A549 (cell line): ENCODE measurements at places on chromosomes 6 and 20.

GRCh38 chr6:30828027-30828962, 56.0 kb upstream of the DDR1 start:
- DNase-seq, result peak; percentile 84

DNA sequence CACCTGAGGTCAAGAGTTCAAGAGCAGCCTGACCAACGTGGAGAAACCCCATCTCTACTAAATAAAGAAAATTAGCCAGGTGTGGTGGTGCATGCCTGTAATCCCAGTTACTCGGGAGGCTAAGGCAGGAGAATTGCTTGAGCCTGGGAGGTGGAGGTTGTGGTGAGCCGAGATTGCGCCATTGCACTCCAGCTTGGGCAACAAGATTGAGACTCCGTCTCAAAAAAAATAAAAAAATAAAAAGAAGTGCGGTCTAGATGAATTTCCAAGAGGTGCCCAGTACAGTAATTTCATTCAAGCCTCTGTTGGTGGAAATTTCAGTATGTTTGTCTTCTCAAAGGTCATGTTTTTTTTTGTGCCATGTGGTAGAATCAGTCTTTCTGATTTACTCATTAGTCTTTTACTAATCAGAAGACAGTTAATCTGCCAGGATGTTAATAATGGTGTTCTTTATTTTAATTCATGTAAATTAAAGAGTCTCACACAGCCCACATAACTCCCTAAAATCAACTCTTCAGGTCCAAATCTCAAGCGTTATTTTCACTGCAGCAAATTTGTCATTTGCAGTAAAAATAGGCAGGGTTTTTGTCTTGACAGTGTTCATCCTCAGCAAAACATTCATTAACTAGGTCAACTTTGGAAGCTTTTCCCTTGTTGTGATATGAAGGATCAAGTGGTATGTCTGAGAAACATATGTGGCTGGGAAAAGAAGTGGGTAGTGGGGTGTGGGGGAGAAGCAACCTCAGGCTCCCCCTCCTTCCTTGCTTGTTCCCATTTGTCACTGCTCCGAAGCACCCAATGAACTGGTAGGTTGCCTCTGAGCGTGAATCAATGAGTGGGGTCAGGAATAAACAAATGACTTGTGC, 13.3 kb downstream of the TP53INP2 start:
- DNase-seq, result no peak

DNA sequence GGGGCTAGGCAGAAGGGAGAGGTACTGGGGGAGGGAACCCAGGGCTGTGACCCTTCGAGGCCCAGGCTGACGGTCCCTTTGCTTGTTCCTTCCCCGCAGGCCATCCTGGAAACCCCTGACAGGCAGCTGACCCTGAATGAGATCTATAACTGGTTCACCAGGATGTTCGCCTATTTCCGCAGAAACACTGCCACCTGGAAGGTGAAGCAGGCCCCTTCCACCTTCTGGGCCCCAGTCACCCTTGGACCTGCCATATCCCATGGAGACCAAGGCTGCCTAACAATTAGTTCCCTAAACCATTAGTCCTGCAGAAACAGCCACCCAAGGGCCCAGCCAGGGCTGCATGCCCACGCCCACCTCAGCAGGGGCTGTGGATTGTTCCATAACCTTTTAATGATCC, 44.9 kb downstream of the FOXP4 start:
- DNase-seq, result no peak

- no peak for DNase-seq
These were observed 126.9 kb upstream of the UST start for GRCh38 chr6:148619891-148620290.

DNA sequence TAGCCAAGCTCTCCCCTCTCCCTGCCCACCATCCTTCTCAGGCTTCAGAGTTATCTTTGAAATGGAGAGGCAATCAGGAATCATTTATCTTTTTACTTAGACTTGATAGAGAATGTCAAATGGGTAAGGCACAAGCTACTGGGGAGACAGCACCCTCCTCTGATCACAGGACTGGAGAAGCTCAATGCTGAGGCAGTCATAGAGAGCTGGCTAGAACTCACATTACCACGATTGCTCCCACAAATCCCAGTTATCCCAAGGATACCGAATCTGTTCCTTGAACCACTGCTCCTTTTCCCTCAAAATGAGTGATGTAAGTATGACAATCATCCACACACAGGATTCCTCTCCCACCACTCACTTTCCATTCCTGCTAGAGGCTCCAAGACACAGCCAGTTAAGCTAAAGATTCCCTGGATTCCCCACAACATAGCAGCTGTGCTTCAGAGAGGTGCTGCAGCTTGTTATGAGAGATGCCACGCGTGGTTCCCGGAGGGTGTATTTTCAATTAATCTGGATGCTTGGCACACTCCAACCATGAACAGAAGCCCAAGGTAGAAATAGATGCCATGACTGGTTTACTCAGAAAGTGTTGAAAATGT, 96.2 kb upstream of the VGLL2 start:
- no peak for DNase-seq

- no peak for DNase-seq
These were observed 103.6 kb downstream of the KIF13A start for GRCh38 chr6:17883665-17884497.

- no peak for DNase-seq
These were observed 15.0 kb upstream of the PMEPA1 start for GRCh38 chr20:57724610-57725405.

- DNase-seq, result no peak
These were observed 19.4 kb upstream of the TFAP2A start for GRCh38 chr6:10434235-10434634.

DNA sequence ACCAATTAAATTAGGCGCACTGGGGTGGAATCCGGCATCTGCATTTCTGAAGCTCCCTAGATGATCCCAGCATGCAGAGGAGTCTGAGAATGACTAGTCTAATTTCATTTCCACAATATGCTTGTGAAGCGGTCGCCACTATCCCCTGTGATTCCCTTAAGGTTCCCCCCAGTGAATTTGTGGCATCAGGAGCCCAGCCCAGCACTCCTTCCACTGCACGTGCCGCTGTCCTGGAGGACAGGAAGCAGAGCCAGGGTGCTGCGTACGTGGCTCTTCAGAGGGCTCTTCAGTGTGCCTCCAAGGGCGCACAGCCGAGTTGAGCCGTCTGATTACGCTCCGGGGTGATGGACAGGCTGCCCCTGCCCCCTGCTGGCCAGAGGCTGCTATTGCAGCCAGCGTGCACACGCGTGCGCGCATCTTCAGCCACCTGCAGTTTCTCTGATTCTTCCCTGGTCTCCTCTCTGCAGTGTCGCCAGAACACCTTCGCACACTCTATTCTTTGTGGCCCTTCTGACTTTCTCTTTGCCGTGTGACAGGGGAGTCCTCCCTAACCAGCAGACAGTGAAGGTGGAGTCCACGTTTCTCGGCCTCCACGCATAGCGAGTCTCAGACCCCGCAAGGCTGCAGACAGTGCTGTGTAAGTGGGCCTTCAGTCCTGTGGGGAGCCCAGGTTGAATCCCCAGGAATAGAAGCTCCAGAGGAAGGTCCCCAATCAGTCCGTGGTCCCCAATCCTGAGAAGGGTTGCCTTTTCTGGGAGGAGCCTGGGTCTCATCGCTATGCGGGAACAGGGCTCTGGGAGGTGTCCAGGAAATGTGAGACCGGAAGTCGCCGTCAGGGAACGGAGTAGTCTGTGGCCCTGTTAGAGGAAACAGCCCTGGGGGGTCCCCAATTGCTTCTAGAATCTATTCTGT, 16.5 kb upstream of the NCR2 start:
- peak; percentile 48 for DNase-seq

GRCh38 chr6:92589996-92590395, 829.4 kb downstream of the EPHA7 start:
- no peak for DNase-seq

DNA sequence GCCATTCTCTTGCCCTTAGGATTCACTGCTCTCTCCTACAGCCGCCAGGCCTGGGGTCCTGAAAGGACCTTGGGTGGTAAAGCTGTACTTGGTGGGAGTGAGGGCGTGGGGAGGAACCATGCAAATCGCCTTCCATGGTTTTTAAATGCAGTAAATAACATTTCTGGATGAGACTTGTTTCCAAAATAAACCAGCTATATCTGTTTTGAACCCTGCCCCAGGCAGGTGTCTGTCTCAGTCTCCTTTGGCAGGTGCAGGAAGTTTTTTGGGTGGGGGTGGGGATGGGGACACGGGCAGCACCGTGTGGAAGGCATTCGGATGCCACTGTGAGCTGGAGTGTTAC, 14.3 kb downstream of the ITPA start:
- no peak for DNase-seq

- no peak for DNase-seq
These were observed 15.2 kb downstream of the TMEM200A start for GRCh38 chr6:130381012-130381411.

- DNase-seq, result peak; percentile 92
These were observed 1.8 kb upstream of the PRDM1 start for GRCh38 chr6:106084106-106084988.

GRCh38 chr20:1130058-1130694, 11.8 kb downstream of the PSMF1 start:
- DNase-seq, result no peak

GRCh38 chr20:63822276-63822696, 8.8 kb downstream of the ZBTB46 start:
- no peak for DNase-seq

GRCh38 chr20:44835661-44836221, 25.4 kb upstream of the RIMS4 start:
- DNase-seq, result no peak

DNA sequence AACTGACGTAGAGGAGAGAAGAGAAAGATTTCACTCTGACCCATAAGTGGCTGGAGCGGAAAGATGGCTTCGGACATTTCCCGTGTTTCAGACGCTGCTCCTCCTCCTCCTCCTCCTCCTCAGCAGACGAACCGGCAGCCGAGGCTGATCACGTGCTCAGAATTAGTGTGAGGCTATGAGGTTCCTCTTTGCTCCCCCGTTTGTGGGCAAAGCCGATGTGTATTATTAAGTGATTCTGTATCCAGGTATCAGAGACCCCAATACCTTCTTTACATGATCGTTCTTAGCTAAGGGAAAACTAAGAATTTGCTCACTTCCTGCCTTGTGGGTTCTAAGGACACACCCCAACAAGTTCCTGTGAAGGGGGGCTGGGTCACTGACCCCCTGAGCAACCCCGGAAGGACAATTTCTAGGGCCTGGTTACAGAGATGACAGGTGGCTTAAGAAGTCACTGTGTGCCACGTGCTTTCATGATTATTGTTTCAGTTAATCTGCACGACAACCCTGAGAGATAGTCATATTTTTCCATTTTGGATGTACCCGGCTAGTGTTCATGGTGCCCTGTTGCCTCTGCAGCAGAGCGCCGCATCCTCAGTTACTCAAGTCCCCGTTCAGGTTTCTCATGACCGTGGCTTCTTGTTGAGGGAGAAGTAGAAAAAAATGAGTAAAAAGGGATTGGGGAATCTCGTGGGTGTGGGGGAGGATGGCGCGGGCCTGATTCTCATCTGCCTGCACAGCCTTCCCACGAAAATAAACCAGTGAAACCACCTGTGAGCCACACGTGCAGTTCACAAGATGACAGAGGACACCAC, 671.8 kb downstream of the QKI start:
- DNase-seq, result no peak

GRCh38 chr20:20793591-20793990, 81.1 kb upstream of the RALGAPA2 start:
- no peak for DNase-seq

DNA sequence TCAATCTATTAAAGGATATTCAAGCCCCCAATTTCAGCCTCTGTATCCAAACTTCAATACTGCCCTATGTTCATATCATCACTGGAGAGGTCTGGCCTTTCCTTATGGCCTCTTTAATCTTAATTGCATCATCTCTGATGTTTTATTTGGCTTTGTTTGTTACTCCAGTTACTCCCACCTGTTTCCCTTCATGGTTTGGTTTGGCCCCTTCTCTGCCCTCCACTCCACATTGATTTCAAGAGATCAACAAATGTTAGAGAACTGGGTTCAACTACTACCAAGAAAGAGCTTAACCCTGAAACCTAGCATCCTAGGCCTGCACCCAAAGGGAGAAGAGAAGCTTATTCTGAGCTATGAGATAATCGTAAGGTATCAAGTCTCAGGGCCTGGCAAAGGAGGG, 221.6 kb downstream of the LAMA2 start:
- no peak for DNase-seq

DNA sequence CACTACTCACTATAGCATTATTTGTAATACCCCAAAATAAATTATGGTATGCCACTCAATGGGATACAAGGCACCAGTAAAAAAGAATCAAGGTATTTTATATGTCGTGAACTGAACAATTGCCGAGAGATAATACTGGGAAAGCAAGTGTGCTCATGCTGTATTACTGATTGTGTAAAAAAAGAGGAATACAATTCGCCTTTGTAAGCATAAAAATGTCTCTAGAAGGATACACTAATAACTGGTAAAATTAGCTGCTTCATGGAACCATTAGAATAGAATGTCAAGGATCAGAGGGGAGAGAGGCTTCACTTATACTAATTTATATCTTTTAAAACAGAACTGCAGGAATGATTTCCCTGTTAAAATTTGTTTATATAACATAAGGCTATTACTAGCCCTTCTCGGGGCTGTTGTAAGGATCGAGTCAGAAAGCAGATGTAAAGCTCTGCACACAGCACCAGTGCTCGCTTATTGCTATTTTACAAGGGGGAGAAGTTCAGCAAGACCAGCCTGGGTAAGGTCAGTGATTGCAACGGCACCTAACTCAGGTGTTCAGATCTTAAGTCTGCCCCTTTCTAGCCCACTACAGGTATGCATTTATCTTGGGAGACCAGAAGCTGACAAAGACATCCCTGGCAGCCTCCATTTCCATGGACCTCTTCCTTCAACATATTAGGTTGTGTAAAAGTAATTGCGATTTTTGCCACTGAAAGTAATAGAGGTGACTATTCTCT, 61.6 kb downstream of the MYH7B start:
- no peak for DNase-seq
